Stimulated activated CD8-positive, alpha-beta memory T cell treated with anti-CD3 and anti-CD28 coated beads, Interleukin-4, amount 100 ng/mL, for 1 hour (primary cell): ENCODE measurements at places on chromosomes 11 and 22.

- no peak for DNase-seq
Observed at GRCh38 chr11:35812828-35813227, 131.0 kb upstream of the LDLRAD3 start.

DNA sequence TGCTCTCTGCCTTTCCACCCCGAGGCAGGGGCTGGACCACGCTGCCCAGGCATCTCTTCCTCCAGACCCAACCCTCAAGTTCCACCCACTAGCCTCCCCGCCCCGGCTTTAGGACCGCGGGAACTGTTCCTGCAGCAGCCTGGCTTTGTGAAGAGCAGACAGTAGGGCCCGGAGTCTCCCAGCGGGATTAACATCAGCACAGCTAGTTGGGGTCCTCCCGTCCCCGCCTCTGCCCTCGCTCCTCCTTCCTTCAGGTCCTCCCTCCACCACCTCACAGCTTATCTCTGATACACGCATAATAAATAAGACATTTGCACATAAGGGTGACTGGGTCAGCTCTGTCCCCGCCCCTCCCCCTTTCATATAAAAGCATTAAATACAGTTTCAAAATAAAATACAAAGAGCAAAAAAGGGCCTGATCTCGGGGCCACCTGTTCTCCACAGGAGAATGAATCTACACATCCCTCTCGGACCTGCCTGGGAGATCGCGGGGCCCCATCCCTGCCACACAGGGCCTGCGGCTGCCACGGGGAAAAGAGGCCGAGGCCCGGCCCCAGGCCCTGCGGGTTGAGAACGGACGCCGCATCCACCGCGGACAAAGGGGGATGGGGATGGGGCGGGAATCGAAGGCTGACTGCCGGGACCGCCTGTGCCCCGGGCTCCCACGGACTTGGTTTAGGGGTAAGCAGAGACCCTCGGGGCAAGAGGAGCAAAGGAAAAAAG, 6.5 kb downstream of the ZFTA start:
- no peak for DNase-seq

DNA sequence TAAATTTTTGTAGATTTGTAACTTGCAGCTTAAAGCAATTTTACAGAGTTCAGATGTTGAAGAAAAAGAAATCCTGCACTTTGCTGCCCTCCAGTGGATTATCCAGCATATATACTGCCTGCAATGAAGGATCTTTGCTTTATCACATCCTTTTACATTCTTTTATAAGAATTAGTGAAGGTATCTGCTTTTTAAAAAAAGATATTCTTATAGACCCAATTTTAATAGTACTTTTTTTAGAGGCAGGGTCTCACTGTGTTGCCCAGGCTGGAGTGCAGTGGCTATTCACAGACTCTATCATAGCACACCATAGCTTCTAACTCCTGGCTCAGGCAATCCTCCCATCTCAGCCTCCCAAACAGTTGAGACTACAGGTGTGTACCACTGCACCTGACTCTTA, 60.7 kb downstream of the TTC17 start:
- no peak for DNase-seq

DNA sequence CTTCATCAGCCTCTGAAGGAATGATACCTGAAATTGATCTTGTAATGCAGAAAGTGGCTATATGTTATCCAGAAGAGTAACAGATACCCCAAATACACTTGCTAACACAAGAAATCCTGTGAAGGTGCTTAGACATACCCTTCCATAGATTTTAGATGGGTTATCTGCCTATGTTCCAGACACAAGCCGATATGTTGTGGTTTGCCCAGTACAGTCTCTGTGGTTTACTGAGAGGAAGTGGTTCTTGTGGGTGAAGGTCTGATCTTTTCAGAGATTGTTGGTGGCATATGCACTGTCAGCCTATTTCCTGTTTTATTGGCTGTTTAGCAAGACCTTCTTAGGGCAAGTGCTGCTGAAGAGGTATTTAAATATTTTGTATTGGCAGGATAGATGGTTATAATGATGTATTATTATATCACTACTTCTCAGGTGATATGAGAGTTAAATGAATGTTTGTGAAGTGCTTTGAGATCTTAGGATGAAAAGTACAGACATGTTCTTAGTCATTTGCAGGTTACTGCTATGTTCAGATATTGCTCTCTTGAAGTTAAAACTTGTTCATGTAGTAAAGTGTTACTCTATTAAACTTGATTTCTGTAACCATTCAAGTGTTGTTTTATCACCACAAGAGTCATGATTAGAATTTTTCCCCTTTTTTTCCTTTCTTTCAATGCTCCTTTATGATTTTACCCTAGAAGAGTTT, 8.2 kb downstream of the ARHGEF12 start:
- no peak for DNase-seq

GRCh38 chr11:117384045-117384444, 56.4 kb downstream of the CEP164 start:
- no peak for DNase-seq

DNA sequence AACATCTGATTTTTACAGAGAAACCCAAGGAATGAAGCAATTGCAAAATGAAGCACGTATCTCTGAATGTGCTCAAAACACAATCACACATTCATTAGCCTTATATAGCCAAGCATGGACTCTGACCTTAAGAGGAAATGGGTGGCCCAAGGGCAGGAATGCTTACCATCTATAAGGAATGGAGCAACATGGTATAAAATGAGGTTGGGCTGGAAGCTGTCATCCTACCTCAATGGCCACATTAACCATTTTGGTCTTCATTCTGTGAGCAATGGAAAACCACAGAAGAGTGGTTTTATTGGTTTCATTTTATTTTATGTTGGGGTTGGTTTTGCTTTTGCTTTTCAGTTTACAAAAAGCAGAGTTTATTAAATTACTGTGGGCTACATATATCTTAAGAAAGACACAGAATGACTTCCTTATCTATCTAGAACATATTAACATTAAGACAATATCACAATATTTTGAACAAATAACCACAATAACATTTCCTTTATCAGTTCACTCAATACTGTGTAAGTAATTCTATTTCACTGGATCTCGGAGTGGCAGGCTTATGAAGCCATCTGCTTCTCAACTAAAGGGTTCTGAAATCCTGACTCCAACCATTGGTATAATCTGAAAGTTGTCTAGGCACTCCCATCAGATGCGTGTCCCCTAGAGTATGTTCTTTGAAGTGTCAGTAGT, 10.8 kb upstream of the MS4A13 start:
- no peak for DNase-seq

DNA sequence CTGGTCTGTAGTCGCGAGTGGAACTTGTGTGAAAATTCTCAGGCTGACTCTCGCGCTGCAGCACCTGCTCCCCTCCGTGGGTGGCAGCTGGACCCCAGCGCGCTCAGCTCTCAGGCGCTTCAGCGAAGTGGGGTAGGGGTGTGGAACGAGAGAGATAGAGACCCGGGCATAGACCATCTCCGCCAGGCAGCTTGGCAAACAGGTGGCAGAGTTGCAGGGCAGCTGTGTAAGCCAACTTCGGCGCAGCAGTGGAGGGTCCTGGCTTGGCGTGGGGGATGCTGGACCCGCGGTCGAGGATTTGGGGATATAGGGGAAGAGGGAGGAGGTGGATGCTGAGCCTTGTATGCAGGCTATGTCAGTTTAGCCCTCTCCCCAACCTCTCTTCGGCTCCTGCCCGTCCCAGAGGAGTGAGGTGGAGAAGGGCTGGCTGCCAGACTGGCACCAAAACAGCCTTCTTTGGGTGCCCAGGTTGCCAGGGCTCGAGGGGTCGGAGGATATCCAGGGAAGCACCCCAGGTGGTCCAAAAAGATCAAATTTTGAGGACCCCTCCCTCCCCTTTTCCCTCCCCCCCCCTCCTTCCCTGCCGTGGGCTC, 746 bp upstream of the CALCB start:
- DNase-seq: no peak

DNA sequence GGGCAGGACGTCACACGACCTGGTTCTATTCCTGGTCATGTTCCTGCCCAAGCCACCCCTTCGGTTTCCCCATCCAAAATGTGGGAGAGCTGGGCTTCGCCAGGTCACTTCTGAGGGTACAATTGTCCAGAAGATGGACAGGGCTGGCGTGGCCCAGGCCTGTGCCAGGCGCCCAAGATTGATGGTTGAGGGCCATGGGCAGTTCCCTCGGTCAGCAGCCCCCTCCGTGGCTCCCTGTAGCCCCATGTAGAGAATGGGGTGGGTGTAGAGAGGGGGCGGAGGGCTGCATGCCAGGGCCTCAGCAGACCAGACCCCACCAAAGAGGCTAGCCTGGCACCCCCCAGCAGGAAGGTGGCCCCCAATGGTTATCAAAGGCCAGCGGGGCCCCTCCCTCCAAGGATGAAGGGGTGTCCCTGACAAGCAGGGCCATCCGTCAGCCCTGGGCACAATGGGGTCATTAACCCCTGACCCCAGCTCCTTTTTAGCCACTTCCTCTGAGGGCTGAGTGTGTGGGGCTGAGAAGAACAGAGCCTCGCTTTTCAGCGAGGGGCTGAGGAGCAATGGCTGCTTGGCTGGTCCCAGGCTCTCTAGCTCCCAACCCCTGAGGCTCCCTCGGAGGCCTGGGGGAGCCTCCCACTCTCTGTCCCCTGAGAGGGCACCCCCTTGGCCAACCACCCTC, 11.0 kb upstream of the PICK1 start:
- no peak for DNase-seq

DNA sequence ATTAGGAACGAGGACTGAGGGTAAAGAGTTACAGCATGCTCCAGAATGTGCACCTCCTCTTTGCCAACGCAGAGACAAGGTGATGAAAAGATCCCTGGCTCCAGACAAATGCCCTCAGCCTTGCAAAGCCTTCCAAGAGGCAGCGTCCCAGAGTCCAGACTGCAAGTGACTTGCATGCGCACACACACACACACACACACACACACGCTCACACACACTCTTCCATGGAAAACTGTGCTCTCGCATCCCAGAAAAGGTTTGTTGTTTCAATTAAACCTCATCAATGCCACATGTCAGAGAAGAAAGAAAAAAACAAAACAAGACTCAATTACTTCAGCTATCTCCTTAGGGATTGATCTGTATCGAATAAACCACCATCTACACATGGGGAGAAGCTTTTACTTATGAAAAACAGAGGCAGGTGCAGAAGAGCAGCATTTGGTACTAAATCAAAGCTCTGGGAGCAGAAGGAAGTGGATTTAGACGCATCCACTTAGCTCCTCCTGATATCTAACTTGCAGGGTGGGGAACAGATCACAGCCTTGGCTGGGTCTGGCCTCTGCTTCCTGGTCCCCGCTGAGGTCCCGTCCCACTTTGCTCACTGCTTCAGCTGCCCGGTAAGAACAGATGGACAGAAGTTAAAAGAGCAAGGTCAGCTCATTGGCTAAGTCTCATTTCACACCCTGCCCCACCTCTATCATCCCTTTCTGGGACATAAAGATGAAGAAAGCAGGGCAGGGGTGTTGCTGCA, 249.8 kb upstream of the BLID start:
- no peak for DNase-seq

- no peak for DNase-seq
Observed at GRCh38 chr11:18700375-18700774, 1.8 kb downstream of the TMEM86A start.

DNA sequence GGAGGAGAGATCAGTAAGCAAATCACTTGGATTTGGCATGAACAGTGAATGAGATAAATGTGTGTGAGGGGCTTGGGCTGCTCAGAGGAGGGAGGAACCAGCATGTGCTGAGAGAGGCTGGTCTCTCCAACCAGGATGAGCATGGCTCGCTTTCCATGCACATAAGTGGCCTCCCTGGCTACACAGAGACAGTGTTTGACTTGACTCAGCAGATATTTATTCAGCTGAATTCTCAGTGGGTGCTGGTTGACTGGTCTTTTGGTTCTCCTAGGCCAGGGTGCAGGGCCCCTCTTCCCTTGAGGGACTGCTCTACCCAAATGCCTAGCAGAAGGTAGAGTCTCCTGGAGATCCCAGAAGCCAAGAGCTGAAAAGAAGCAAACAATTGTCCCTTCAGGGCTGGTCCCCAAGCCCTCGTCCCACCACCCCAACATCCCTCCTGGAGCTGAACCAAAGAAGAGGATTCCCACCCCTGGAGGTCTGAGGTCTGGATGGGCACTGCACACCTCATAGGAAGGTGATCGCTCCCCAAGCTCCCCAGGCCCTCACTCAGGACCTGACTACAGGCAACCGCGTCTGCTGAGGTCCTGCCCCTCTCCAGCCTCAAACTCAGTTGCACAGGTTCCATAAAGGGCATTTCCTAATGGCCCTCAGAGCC, 3.3 kb upstream of the TRIM29 start:
- no peak for DNase-seq

GRCh38 chr11:12330485-12331231, 46.7 kb upstream of the PARVA start:
- no peak for DNase-seq
